ENCODE measurements at places on chromosomes 5 and 9. TPM values are rescaled to one million over a fixed set of nuclear protein-coding genes. Genes with fewer than 3 reads are reported as not detected.

ZNF483 gene
- total RNA-seq, result not detected

LPAR1 gene
- 7.1 TPM for total RNA-seq

NR5A1 gene
- not detected for total RNA-seq

DIPK1B gene
- 4.0 TPM for total RNA-seq

- DNase-seq, result no peak
Measured at GRCh38 chr5:167939686-167940085, 351.8 kb upstream of the WWC1 start.

DNA sequence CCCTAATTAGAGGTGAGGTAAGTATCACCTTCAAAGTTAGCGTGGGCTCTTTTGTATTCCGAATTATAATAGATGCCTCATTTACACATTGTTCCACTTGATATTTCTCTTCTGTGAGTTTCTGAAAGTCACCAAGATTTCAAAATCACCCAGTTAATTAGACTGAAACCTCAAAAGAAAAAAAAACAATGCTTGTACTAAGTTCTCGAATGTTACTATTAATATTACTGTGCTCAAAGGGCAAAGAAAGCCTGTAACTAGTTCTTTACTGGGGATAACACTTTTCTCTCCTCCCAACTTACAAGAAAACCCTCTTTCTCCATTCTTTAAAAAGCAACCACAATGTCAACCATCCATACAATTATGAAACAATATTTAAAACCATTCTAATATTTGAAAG, 98.5 kb downstream of the STRBP start:
- no peak for DNase-seq

DNA sequence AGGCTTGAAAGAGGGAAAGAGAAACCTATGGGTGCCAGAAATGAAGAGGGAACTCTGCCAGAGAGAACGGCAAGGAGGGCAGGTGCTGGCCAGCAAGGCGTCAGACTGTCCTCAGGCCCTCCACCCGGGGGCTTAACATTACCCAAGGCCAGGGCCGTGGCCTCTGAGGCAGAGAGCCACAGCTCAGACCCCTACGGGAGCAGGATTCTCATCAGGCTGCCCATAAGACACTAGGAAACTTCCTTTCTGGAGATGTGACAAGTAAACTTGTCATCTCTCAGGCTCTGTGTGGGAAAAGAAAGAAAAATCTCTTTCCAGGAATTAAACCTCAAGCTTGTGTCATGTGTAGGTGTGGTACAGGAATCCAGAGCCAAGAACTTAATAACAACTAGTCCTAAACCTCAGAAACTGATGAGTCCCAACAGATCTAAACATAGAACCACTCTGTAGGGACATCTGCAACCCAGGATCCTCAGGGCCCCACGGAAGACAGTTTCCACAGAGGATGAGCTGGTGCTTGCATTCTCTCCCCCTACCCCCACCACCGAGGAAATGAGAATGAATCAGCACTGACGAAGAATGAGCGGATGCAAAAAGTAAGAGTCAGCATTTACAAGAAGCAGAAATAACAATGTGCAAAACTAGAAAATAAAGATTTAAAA, 74.3 kb downstream of the DCP2 start:
- DNase-seq, result no peak

- no peak for DNase-seq
Measured at GRCh38 chr9:89864257-89864656, 259.4 kb downstream of the GADD45G start.

- peak; percentile 88 for DNase-seq
Measured at GRCh38 chr5:55232985-55233928, at the start of gene CCNO. Gene CCNO (minus strand): TSS chr5:55233608. CDS start chr5:55233523, 85 bp downstream.

- DNase-seq, result no peak
Measured at GRCh38 chr9:38125889-38126288, 56.9 kb upstream of the SHB start.

- DNase-seq, result no peak
Measured at GRCh38 chr9:86774116-86774515, 173.2 kb downstream of the GAS1 start.

DNA sequence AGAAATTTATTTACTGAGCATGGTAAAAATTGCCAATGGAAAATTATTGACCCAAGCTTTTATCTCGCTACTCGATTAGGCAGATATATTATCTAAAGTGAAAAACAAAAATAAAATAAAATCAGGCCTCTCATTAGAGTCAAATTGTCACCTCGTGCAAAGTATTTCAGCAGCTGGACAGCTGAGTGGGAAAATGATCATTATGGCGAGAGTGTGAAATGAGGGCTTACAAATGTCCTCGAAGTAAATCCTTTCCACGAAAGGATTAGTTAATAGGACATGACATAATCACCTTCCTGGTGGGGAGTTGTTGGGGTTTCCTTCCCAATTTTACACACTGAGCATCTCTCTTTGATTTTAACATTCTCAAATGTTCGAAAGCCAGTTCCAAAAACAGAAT, 5.4 kb upstream of the DPYSL3 start:
- no peak for DNase-seq

GRCh38 chr9:14095277-14095676, 218.7 kb downstream of the NFIB start:
- DNase-seq, result no peak

Measured in Calu3 (cell line).